Stimulated activated CD8-positive, alpha-beta memory T cell treated with anti-CD3 and anti-CD28 coated beads, Interleukin-7, amount 100 ng/mL, for 1 hour (primary cell): ENCODE measurements at places on chromosomes 3 and 15.

GRCh38 chr15:86916671-86917360 lies 837.1 kb downstream of the AGBL1 start:
- no peak for DNase-seq

DNA sequence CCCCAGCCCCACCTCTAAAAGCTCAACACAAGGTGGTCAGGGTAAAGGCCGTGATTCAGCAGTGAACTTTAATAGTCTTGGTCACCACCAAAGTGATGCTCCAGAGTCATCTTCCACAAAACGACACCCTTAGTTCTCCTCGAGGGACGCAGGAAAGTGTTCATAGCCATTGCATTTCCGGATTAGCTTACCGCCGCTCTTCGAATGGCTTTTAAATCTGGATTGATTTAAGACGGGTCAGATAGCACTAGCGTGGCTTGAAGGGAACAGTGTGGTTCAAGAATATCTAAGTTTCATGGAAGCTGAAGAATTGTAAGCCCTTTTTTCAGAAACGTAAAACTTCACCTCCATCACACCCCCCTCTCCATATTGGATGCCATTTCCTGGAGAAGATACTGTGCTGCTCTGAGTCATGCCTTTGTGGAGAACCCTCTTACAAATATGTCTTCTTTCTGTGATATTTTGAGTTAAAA lies 829 bp downstream of the RNF7 start:
- DNase-seq = no peak

DNA sequence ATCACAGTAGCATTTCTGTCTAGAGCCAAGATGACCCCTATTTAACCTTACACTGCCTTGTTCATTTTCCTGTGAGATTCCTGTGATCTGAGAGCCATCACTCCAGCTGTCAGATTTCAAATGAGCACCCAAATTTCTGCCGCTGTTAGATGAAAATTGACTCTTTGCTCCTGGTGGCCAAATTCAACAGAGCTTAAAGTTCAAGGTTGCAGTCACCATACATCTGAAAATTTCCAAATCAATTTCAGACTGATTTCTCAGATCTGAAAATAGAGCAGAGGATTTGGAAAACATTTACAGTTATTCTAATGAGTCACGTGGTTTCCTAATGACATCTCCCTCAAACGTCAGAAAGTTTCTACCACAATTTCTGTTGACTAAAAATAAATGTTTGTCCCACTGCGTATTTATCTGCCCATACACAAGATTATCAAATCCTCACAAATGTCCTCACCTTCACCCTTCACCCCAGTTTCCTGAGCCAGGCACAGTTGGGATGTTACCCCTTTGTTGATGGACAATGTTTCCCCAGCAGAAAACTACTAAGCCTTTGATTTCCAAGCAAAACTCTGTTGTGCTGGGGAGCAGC lies 16.4 kb downstream of the HDC start:
- DNase-seq = no peak

DNA sequence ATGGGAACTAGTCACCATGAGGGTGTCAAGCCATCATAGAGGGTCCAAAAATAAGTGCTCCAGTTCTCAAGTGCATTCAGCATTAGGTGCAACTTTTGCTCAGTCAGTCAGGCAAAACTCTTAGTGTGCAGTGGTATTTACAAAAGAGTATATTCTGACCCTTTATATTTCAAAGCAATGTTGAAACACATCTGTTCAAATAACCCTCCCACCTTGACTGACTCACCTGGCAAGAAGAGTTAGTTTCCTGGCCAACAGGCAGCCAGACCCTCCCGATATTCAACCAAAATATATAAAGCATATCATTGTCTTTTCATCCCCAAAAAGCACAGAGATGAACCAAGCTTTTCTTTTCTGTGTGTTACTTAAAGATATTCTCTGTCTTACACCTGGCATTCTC lies 7.6 kb upstream of the COL8A1 start:
- no peak for DNase-seq

GRCh38 chr15:66655511-66655910 lies 46.5 kb upstream of the SMAD6 start:
- DNase-seq = no peak

GRCh38 chr3:127044996-127045395 lies 62.1 kb downstream of the PLXNA1 start:
- no peak for DNase-seq

DNA sequence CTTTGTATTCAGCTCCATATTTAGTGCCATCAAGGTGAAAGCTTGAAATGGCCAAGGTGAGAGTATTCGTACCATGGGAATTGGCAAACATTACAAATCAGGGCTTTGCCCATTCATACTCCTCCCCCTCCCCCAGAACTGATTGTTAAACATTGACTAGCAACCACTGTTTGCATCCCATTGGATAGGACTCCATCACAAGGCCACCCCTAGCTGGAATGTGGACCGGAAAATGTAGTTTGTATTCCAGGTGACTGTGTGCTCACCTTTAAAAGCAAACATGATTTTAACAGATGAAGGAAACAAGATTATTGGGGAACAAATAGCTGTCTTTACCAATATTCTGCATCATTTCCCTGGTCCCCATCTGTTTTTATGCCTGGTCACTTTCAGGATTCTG lies 14.1 kb downstream of the ST3GAL6 start:
- no peak for DNase-seq

GRCh38 chr3:33363113-33363800 lies 76.9 kb downstream of the UBP1 start:
- no peak for DNase-seq

DNA sequence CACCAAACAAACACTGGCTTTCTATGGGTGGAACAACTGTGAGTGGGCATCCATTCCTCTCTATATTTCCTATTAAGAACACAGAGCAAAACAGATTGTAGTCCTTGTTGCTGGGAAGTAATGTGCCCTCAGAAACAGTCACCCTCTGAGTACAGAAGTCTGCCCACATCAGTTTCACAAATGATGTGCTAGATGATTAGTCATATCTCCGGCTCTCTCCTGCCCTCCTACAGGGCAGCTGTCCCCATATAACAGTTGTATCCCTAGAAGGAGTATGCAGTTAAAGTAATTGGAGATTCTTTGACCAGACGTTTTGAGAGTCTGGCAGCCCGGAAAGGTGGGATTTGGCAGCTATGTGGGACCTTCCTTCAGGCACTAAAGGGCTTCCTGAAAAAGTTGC lies 159.9 kb downstream of the APBA2 start:
- DNase-seq = no peak

GRCh38 chr15:81848701-81849100 lies 197.1 kb downstream of the MEX3B start:
- no peak for DNase-seq

DNA sequence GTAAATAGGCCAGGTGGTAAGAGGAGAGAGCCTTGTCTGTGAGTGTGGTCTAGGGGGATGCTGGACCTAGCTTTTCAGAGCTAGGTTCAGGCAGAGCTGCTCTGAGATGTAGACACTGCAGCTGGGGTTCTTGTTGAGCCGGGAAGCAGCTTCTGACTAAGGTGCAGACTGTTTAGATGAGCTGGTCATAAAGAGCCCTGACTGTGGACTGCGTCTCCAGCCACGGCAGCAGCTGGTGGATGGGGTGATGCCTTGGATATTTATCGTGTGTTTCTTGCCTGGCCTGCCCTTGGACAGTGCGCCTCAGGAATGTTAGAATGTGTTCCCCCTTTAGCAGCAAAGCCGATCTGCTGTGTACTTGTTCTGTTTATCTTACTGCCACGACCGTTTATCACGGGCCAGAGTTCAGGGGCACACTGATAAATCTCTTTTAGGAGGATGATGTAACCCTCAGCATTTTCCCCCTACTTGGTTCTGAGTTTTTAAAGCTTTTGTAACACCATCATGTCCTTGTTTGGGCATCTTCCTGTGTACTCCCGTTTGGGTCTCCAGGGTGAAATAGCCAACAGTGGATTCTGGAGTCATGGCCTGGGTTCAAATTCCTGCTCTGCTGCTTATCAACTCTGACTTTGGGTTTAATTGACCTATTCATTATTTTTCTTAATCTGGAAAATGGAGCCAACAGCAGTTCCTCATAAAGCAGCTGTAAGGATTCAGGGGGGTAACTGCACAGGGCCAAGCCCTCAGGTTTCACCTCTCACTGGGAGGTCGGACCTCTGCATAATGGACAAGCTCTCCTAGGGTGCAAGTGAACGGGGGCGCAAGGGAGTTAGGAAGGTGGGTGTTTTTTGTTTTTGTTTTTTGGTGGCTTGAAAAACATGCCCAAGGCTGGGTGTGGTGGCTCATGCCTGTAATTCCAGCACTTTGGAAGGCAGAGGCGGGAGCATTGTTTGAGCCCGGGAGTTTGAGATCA lies 51.4 kb downstream of the FLNB start:
- no peak for DNase-seq

DNA sequence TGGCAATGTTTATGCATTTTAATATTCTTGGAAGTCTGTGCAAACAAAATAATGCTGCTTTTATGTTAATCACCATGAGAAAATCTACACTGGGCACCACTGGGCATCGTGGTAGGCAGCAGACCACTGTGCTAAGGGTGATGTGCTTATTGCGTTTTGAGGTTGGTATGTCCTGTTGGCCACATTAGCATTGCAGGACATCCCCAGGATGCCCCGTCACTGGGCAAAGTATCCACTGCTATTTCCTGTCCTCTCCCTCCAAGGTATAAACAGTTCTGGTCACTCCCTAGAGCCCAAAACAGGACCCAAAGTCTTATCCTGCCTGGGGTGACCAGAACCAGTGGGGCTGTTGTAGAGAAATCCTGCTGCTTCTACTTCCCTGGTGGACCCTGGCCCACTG lies 284.2 kb upstream of the ROPN1 start:
- DNase-seq = no peak

DNA sequence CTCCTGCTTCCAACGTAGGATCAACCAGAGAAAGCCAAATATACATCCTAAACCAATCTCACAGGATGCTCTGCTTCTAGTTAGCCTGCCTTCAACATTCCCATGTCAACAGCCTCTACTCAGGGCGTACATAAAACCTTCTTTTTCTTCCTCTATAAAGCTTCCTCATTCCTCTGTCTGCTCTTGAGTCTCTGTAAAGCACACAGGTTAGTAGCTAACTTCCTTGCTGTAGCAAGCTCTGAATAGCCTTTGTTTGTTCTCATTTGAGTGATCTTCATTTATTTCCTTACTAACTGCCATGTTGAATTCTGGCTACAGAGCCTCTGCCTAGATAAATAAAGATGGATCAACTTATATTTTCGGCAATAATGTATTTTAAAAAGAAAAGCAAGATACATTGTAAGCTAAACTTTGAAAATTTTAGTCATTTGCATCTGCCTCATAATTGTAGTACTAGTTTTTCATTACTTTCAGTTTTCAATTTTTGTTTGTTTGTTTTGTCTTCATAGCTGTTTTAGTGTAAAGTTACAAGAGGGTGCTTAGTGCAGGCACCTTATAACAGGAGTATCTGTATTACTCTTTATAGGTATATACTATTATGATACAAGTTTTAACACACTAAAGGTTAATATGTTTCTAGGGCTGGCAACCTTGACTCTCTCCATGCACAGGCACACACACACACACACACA lies 498.2 kb downstream of the PYDC2 start:
- no peak for DNase-seq

DNA sequence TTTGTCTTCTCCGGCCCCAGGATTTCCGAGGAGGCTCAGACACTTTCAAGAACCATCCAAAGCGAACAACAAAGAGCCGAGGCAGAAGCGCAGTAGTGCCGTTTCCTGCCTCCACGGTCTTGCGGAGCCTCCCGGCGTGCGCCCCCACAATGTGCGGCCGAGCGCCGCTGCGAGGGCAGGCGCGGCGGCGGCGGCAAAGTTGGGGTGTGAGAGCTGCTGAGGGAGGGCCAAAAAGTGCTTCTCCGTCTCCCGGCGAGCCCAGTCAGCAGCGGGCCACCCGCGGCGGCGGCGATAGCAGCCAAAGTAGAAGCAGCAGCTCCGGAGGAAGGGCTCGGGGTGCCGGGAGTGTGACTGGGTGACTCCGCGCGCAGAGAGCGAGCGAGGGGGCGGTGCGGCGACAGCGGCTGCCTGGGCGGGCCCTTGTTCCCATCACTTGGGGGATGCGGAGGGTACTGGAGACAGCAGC lies 749.1 kb downstream of the ROBO1 start:
- DNase-seq = no peak

- DNase-seq = no peak
Measured at GRCh38 chr3:52039426-52039825, 16.9 kb downstream of the DUSP7 start.

DNA sequence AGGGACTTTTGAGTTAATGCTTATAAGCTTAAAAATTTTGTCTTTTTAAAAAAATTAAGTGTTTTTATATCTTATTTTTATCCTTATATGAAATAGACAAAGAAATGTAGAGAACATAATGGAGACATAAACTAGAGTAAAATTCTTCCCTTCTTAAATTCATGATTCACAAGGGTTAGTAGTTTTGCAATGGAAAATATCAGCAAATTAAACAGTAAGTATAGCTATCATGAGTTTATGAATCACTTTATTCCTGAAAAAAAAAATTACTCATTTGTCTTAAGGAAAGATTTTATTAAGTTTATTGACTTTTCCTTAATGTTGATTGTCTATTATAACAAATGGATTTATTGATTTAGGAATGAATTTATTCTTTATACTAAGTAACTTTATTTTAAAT lies 4.3 kb downstream of the ATP6V1A start:
- DNase-seq = no peak

- no peak for DNase-seq
Measured at GRCh38 chr15:35271371-35272043, 186.4 kb upstream of the NANOGP8 start.

- no peak for DNase-seq
Measured at GRCh38 chr15:90680371-90680935, 36.7 kb upstream of the BLM start.

DNA sequence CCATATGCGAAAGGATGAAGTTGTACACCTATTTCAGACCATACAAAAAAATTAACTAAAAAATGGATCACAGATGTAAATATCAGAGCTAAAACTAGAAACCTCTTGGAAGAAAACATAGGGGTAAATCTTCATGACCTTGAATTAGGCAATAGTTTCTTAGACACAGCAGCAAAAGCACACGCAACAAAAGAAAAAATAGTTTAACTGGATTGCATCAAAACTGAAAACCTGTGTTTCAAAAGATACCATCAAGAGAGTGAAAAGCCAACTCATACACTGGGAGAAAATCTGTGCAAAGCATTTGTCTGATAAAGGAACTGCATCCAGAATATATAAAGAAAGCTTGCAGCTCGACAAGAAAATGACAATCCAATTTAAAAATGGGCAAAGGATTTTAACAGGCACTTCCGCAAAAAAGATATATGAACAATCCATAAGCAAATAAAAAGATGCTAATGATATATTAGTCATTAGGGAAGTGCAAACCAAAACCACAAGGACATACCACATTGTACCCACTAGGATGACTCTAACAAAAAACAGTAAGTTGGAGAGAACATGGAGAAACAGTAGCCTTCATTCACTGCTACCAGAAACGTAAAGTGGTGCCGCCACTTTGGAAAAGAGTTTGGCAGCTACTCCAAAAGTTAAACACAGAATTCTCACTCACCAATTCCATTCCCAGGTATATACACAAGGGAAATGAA lies 263.1 kb downstream of the ADAMTS17 start:
- DNase-seq = no peak
